ENCODE measurements at places on chromosomes 2 and 18.

DNA sequence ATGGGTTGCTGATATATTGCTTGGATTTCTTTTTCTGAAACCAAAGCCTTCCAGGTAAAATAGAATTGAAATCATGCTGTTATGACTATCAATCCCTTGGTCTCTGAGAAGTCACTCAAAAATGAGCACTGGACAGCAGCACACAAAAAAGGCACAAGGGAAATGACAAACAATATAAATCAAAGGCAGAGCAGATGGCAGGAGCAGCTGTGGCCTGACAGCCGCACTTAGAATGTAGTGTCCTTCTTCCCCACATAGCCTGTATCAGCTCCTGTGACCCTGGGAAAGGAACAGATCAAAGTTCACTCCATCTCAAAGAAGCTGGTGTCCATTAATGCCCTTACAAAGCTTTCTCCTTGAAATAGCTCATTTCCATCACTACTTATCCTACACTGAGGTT lies 326.7 kb downstream of the SUCLG1 start:
- DNase-seq: no peak

DNA sequence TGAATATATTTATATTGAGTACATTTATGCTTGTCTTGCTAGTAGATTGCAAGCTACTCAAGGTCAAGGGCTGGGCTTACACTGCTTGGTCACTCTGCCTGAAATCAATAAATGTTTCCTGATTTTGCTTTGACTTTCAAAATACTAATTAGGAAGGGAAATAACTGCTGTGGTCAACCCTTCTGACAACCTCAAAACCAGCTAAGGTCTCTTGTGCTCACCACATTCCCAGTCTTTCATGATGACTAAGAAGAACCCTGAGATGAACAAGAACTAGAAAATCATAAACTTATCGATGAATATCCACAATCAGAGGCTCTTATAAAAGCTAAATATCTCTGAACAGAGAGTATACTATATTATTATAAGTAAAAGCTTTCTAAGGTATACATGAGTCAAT lies 33.3 kb downstream of the ABCB11 start:
- no peak for DNase-seq

DNA sequence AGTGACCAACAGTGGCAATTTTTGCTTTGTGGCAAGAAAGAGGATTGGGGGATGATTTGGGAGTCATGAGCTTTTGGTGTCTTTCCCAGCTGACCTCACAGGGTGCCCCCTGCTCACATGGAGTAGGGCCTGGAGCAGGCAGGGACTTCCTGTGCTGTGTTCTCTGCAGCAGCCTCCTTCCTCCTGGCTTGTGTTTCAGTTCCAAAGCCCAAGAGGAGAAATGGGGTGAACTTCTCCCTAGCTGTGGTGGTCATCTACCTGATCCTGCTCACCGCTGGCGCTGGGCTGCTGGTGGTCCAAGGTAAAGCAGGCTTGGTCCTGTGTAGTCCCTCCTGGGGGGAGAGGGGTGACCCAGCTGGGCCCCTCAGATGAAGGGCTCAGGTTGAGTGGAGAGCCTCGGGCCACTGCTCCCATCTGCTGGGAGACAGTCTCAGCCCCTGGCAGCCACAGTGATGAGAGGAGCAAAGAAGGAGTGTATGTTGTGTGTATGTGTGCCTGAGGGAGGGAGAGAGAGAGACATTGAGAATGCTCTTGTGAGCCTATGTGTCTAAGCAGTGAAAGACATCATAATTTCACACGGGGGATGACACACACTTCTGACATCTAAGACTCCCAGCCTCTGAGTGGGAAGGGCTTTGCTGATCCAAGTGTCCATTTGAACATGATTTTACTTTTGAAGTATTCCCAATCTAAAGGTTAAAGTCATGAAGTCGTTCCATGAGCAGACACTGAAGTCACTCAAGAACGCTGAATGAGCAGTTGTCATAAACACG lies 27.2 kb downstream of the MARCO start:
- DNase-seq: no peak

DNA sequence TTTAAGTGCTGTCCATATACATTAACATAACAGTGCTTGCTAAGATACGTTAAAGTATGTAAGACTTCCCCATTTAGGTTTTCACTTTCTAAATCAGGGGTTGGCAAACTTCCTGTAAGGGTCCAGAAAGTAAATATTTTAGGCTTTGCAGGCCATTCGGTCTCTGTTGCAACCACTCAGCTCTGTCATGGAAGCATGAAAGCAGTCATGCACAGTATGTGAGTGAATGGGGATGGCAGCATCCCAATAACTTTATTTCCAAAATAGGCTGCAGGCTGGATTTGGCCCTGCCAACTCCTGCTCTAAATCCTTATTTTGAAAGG lies 128.7 kb downstream of the PLA2R1 start:
- DNase-seq: no peak

GRCh38 chr18:48454261-48454757 lies 45.1 kb upstream of the ZBTB7C start:
- no peak for DNase-seq

GRCh38 chr2:198615972-198616371 lies 811.6 kb downstream of the PLCL1 start:
- no peak for DNase-seq

DNA sequence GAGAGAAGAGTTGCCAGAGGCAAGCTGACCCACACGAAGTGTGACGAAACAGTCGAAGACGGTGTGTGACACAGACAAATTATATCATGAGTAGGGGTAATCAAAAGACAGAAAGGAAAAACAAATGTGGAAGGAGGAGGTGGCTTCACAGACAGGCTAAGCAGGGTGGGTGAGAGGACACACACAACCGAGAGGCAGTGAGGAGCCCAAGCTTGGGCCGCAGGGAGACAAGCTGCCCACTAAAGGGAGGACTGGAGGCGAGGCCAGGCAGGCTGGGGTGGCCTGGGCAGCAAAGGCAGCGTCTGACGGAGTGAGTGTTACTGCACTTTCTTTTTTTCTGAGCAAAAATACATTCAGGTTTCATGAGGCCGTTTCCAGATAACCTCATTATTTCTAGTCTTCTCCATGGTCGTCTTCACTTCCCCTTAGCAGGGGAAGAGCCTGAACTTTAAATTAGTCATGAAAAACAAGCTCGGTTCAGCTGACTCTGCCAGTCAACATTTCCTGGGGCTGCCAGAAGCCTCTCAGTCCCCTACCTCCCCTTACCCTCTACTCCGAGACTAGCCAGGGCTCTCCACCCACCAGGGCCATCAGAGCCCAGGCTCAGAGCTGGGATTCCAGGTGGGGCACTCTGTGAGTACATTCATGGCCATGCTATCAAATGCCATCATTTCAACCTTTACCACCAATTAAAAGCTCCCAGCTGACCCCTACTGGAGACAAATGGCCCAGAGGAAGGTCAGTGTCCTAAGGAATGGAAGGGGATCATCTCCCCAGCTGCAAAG lies 13.8 kb upstream of the ZFP36L2 start:
- no peak for DNase-seq

- no peak for DNase-seq
These were observed 23.4 kb upstream of the C1QL2 start for GRCh38 chr2:119181791-119182445.

GRCh38 chr2:128069769-128070168 lies 21.2 kb upstream of the UGGT1 start:
- DNase-seq: no peak

DNA sequence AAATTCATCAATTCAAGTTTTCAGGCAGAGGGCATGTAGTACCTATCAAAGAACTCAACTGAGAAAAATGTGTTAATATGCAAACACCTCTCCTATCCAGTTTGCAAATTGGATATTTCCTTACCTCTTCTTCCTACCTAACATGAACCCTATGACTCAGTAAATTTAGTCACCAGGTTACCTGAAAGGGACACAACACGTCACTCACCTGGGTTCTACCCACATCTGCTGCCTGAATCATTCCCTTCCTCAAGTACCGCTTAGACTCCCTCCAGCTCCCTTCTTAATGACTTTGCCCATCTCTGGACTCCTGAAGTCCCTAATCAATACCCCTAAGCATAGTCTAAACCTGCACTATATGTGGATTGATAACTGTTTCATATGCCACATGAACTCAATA lies 10.4 kb downstream of the ANKRD44 start:
- no peak for DNase-seq

- DNase-seq: no peak
These were observed 2798.0 kb upstream of the TEKT4 start for GRCh38 chr2:92073036-92073814.

DNA sequence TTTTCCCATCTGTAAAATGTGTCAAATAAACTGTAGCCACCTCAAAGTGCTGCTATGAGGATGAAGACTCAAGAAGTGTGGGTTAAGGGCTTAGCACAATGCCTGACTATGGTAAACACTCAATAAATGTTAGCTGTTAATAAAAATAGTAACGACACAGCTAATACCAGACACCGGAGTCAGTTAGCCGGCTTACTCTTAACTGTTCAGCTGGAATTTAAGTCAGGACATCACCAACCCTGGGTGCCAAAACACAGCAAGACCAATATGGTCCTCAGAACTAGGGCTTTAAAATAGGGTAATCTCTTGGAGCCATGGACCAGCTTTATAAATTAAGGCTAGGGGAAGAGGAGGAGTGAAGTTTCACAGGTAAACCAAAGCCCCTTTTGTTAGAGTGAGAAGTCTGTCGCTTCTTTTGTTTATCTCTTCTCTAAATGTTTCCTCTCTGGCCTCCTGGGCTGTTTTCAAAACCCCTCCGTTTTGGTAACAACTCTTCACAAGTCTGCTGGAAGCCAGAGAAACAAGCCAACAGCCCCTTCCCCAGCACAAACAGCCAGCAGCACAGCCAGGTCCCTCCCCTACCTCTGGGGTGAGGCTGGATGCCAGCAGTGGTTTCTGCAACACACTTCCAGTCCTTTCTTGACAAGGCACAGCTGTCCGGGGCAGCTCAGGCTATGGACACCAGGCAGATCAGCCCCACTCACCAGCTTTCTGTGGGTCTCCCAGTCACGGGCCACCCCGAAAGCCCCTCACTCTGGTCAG lies 13.8 kb upstream of the FZD7 start:
- DNase-seq: no peak

DNA sequence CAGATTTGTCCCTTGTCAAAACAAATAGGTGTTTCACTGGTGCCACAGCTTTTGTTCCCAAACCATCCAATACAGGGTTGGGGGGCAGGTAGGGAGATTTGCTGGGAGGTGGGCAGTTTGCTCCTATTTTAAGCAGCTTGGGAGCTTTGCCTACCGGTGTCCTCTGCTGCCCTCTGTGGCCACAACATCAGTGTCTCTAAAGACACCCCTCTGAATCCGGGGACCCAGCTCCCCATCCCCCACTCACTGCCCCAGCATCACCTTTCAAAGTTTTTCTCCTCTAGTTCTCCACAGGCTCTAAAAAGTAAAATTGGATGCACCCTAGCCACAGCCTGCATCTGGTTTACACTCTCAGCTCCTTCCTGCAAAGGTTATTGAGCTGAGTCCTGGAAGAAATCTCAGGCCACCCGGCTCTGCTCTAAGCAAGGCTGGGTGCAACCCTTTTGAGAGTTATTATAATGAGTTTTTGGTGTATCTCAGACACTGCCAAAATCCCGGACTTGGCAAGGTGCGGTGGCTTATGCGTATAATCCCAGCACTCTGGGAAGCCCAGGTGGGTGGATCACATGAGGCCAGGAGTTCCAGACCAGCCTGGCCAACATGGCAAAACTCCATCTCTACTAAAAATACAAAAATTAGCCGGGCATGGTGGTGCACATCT lies 2.9 kb upstream of the EPAS1 start:
- no peak for DNase-seq

GRCh38 chr2:72695676-72696075 lies 130.2 kb downstream of the EXOC6B start:
- no peak for DNase-seq
